Activated CD4-positive, CD25-positive, alpha-beta regulatory T cell treated with anti-CD3 and anti-CD28 coated beads, Interleukin-2, amount 50 U/mL, for 72 hours (primary cell): ENCODE measurements at places on chromosomes 1 and 21.

DNA sequence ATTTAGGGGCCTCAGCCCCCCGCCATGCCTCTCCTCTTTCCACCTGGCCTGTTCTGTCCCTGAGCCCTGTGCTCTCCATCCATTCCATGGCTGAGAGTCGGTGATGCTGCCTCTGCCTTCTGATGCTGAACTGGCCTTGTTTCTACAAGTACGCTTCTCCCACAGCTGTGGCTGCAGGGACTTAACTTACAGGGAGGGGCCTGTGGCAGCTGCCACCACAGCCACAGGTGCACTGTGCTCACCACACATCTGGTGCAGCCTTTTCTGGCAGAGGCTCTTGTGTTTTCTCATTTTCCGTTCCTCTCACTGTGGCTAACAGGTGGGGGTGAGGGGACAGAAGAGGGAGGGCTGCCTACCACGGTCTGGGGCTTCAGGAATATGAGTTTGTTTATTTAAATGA lies 4.2 kb downstream of the FMO1 start:
- no peak for DNase-seq

- DNase-seq = no peak
These were observed 33.0 kb upstream of the ZBTB8B start for GRCh38 chr1:32431736-32432400.

GRCh38 chr1:96236156-96236739 lies 485.3 kb upstream of the PTBP2 start:
- DNase-seq = no peak

DNA sequence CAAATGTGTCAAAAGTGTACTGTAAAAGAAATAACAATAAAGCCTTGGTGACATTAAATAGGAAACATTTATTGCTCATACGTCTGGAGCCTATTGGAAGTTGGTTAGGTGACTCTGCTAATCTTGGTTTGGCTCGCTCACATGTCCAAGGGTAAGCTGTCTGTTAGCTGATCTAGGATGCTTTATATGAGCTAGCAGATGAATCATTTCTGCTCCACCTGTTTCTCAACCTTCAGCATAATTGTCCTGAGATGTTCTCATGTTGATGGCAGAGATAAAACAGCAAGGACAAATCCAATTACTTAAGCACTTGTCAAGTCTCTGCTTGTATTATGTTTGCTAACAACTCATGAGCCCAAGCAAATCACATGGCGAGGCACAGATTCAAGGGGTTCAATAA lies 56.0 kb upstream of the CD53 start:
- no peak for DNase-seq

- DNase-seq = no peak
These were observed 71.4 kb downstream of the KIF26B start for GRCh38 chr1:245226203-245226499.

DNA sequence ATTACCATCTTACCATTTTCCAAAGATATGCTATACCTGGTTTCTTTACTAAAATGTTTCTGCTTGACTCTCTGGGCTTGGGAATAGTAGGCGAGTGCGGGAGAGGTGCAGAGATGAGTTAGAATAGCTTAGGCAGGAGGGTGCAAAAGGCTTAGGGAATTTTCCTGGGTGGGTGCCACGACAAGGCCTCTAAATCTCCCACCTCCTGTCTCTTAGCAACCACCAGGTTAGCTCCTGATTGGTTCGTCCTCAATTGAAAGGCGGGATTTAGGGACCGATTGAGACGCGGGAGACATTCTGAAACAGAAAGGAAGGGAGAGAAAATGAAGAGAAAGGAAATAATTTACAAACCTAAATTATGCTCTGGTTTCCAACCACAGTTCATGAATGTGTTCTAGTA lies 3.1 kb downstream of the ACKR1 start:
- no peak for DNase-seq

DNA sequence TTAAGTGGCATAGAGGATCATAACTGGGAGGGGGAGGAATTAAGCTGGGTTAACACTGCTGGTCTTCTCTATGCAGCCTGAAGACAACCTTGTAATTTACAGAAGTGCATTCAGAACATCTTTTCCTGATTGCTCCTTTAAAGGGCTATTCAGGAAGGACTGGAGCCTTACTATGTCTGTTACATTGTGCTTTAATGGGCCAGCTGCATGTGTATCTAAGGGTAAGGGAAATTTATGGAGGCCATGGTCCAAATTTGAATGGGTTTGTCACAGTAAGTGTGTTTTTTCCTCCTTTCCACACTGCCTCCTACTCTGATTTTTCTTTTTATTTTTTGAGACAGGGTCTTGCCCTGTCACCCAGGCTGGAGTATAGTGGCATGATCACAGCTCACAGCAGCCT lies 19.6 kb downstream of the C1orf21 start:
- no peak for DNase-seq

DNA sequence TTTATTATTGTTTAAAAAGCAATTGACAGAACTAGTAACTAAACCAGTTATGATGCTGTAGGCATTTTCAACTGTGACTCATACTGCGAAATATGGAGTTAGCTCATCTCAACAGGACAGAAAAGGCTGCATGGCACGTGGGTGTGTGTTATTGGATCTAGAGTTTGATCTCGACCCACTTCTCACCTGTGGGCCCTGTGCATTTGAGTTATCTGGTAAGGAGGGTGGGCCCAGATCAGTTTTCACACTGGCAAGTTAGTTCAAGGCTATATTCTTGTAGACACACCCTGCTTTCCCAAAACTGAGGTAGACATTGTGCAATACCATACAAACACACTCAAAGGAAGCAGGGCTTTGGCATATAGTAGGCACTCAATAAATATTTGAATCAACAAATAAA lies 71.3 kb upstream of the PRDX6 start:
- no peak for DNase-seq

- no peak for DNase-seq
These were observed at the start of gene SLC25A34 for GRCh38 chr1:15736038-15736891. Gene SLC25A34, plus strand, starts transcription at chr1:15736258. Its CDS starts 228 bp downstream, at chr1:15736486.

DNA sequence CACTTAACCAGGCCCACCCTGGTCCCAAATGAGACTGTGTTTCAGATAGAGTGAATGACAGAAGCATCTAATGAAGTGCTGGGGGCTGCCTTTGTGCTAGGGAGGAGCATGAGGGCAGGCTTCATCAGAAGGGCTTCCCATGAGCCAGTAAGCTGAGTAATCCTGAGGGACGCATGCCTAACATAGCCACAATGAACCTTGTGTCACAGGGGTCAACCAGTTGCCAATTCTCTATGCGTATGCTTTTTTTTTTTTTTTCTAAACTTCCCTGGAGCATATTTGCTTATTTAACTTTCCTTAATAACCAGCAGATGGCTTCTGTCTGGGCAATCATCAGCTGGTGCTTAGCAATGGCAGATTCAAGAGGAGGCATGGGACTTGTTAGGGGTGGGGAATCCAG lies 25.5 kb upstream of the CYP2J2 start:
- no peak for DNase-seq

DNA sequence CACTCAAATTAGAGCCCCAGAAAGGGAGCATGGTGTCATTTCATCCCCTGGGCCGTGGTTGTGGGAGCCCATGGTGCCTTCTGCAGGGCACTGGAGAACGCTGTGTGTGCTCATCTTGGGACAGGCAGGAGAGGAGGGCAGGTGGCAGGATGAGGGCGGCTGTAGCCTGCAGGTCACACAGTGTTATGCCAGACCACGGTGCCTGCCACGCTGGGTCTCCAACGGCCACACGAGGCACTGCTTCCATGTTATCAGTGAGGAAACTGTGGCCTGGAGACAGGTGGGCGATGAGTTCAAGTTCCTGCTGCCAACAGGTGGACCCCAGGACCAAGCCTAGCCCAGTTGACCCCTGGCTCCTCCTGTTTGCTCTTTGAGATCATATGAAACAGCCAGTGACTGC lies 21.0 kb downstream of the ABCG1 start:
- no peak for DNase-seq

DNA sequence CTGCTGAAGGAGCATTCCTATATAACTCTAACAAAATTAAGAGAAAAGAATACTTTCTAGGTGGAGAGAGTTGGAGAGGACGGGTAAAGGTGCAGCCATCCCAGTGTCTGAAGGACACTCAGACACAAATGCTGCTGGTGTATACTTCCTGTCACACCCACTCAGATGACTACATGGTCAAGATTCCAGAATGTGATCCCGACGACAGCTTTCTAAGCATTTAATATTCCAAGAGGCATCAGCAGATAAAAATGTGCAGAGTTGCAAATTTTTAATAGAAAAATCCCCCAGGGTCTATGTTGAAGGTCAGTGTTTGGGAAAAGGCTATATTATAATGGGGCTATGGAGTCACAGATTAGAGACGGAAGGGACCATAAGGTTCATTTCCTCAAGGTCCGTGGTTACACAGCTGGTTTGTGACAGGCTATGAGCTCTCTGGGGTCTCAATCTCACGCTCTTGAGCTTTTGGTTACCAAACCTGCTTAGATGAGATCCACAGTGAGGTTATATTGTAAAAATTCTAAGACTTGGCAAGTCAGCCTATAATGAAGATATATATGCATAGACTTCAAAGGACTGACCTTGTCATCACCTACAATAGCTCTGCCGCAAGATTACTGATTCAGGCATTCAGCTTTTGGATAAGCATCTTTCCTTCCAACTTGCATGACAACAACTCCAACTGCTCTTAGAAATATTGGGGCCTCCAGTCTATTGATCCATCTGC lies 35.1 kb downstream of the ZNF281 start:
- no peak for DNase-seq

DNA sequence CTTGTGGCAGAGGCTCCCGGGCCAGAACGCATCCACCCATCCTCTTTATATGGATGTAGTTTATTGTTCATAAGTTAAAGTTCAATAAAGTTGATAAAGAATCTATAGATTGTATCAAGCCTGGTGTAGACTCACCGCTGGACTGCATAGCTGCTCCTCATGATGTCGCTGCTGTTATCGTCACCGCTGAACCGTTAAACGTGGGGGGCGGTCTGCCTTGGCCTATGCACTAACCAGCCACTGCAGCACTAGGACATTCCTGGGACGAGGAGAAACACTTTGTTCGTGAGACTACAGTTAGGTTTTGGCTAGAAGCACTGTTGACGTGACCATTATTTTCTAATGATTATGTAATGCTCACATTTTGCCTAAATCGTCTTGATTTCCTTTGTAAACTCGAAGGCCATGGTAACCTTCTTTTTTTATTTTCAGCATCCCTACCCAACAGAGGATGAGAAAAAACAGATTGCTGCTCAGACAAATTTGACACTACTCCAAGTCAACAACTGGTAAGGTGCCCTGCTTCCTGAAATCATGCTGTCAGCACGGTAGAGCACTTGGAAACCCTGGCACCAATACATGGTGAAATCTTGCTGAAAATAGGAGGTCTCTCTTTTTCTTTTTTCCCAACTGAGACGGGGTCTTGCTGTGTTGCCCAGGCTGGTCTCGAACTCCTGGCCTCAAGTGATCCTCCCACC lies 50.2 kb downstream of the PKNOX1 start:
- DNase-seq = no peak

- no peak for DNase-seq
These were observed 78.0 kb downstream of the ATP6V1G3 start for GRCh38 chr1:198462365-198463019.

DNA sequence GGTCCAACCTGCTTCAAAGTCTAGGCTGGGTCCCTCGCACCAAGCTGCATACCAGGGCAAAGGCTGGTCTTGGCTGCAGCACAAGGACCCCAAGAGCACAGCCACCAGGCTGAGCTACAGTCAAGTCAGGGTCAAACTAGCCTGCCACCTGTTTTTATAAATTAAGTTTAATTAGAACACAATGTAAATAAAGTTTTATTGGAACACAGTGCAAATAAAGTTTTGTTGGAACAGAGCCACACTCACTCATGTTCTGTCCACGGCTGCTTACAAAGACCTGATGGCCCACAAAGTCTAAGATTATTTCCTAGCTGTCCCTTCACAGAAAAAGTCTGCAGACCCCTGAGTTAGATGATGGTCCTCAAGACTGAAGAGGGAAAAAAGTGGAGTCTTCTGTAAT lies 66.2 kb downstream of the MRPL37 start:
- DNase-seq = no peak

- no peak for DNase-seq
These were observed 596.1 kb downstream of the PTPRU start for GRCh38 chr1:29832471-29832870.

DNA sequence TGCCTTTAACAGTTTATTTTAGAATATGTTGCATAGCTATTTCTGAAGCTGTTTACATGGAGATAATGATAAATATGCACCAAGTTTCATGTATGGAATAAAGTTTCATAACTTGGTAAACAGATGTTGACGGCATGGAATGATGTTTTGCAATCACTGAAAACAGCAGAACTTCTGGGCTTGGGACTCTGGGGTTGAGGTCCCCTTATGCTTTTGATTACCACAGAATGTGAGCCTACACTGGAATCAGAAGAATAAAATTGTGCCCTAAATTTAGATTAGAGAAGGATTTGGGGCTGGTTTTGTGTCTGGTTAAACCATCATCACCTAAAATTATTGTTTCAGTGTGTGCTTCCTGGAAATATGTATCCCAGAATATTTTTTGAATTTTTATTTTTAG lies 11.1 kb downstream of the KRTAP24-1 start:
- no peak for DNase-seq

GRCh38 chr21:25733859-25734653 lies 648 bp downstream of the ATP5PF start:
- DNase-seq = no peak

DNA sequence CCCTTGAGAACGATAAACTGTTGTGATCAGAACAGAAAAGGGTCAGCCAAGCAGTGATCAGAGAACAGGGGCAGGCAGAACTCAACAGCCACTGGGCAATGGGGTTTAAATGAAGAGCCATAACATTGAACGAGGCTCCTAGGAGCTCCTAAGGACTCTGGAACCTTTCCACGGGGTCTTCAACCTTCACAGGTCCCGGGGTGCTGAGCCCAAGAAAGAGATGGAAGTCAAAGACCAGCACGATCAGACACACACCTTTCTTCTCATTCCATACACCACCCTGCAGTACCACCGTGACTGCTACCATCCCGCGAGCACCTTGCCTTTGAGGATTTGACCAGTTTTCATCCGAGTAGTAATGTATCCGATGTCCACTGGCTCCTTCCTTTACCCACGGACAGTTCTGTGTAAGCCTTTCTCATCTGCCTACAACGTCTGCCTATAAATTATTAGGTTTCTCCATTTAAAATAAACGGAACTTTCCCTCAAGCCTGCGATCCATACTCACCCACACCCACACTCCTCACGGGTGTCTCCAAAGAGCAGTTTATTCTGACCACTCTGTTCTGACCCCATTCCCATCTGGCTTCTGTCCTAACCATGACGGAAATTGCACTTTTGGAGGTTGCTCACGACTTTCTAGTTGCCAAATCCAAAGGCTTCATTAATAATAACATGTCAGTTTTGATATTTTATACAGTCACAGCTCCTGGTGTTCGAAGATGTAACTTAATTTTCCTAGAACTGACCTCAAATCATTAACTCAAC lies 16.8 kb upstream of the HHAT start:
- DNase-seq = no peak

DNA sequence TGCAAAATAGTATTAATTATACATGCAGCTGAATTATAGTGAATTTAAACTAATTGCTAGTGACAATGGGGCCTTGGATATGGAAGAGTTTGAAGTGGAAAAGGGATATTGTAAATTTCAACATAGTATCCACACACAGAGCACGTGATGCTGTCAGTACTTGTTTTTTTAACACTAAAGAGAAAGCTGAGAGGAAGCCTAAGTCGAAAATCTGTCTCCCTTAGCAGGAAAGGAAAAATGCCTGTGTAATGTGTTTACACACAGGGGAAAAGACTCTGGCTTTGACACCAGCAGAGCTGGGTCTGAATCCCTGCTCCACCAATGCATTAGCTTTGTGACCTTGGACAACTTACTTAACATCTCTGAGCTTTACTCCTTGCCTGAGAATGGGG lies 42.6 kb downstream of the PCSK9 start:
- DNase-seq = no peak

GRCh38 chr21:27329255-27329851 lies 362.5 kb upstream of the ADAMTS5 start:
- no peak for DNase-seq
